ENCODE measurements at places on chromosomes 3 and 15.

DNA sequence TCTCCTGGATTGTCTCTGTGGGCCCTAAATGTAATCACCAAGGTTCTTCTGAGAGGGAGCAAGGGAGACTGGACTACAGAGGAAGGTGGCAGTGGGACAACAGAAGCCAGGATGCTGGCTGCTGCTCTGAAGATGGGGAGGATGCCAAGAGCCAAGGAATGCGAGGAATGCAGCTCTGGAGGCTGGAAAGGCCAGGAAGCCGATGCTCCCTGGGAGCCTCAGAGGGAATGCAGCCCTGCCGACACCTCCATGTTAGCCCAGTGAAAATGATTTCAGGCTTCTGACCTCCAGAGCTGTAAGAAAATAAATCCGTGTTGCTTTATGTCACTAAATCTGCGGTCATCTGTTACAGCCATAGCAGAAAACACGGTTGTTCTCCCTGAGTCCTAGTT is 44.1 kb downstream of the UMPS start:
- DNase-seq, result no peak

GRCh38 chr3:12722226-12722625 is 36.8 kb downstream of the TMEM40 start:
- DNase-seq, result no peak

DNA sequence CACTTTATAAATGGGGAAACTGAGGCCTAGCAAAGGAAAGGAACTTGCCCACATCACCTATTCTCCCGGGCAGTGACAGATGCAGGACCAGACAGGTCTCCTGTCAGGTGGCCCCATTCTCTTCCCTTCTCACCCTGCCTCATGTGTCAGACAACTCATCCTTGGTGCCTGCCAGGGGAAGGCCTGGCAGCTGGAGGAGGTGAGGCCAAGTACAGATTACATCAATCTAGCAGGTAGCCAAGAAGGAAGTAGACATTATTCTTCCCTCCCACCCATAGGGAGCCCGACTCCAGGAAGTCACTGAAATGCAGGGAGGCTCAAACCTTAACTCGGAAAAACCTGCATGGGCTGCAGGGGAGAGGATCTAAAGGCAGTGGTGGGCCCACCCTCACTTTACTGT is 39.6 kb downstream of the DAPK2 start:
- DNase-seq, result no peak

DNA sequence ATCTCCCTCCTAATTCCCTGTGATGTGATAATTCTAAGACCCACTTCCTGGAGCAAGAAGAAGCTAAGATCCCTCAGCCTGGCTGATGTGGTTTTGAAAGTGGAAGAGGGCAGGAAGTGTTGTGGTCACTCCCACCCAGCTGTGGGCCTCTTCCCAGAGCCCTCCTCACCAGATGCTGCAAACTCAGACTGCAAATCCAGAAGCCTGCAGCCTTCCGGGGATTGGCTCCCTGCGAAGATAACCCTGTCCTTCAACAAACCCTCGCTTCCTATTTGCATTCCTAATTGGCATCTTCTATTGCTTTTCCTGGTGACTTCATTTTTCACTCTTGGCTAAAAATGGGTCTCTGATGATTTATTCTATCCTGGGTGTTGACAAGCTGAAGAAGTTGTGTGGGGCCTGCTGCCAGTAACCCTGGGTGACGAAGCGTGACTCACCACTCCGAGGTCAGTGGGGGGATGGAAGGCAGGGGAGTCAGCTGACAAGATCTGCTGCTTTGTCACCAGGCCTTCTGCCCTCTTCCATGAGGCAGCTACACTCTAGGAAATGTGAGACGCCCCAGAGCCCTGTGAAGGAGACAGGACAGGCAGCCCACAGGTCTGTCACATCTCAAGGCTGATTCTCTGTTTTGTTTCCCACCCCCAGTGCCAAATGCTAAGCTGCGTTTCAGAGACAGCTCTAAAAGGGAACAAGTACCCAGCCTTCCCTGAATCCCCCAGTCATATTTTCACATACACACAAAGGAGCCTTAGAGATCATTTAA is 99.7 kb upstream of the LIPC start:
- peak; percentile 88 for DNase-seq

GRCh38 chr3:173993299-173993698 is 595.8 kb downstream of the NLGN1 start:
- no peak for DNase-seq

- no peak for DNase-seq
These were observed at the start of gene UTS2B for GRCh38 chr3:191329654-191330529. UTS2B (minus strand) TSS chr3:191330526; CDS start chr3:191282189, 48,337 bp downstream.

GRCh38 chr3:132596816-132597433 is at the start of gene ACKR4:
ACKR4 (plus strand) TSS chr3:132597270; CDS start chr3:132600398, 3,128 bp downstream.
- no peak for DNase-seq

DNA sequence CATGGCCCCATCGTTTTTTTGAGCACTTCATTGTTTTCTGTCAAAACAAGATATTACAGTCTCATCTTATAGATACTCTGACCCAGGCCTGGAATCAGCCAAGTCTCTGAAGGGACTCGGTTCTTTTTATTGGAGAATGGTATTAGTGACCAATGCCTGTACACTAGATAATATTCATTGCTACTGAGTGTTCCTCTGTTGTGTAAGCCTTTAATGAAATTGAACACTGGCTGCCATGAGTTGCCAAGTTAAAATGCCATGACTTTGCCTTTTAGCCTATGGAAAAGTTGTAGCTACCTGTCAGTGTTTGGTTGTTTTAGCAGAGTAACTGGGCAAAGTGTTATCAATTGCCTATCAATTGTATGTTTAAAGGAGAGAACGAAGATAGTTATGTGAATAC is 134.0 kb downstream of the AKAP13 start:
- DNase-seq, result no peak

DNA sequence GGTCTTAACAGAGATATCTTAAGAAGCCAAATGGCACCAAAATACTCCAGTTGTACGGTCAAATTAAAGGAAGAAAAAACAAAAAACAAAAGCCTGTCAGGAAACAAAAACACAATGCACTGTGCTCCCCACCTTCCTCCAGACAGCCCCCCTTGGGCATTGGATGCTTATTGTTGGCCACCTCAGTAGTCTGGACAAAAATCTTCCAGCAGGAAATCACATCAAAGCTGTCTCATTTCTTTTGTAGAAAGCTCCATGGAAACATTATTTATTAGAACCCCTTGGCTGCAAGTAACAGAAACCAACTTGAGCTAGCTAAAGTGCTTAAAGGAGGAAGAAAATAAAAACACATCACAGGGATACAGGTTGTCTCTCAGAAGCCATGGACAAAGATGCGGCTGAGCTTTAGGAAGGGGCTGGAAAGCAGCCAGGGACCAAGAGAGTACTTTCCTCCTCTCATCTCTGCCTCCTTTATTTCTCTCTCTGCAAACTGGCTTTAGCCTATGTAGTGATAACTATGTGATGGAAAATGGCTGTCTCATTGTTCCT is 651.5 kb upstream of the ADAMTS9 start:
- DNase-seq, result no peak

DNA sequence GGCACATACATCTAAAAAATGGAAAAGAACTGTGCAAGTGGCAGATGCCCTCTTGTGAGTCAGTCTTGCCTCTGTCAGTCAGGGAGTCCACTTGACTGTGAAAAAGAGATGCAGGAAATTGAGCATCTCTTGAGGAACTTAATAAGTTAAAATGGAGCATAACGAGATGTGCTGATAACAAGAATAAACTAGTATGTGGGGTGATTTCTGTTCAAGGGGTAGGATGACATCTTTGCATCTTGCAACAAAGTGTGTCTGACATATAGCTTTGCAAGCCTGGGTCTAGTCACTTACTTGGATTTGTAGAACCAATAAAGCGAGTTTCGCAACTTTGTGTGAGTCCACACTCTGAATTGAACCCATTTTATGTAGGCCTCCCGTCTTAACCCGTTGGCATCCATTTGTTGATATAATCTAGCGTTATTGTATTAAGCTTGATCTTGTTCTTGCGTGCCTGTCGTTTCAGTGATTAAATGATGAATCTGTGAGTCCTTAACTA is 2.2 kb downstream of the USP3 start:
- no peak for DNase-seq

DNA sequence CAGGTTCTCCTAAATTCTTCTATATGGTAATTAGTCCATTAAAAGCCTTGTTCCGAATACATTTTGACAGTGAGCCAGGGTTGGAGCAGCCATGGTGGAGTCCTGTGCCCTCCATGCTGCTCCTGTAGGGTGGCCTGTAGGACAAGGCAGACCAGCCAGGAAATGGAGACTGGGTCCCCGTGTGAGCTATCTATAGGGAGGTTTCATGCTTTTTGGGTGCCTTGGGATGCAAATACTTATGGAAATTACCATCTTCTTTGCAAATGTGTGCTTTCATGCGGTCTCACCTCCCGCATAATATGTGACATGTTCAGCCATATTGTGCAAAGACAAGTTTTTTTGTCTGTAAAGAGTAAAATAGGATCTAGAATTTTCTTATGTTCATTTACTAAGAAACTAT is 58.0 kb upstream of the FURIN start:
- no peak for DNase-seq

GRCh38 chr15:89201465-89202005 is 19.8 kb downstream of the RLBP1 start:
- no peak for DNase-seq

DNA sequence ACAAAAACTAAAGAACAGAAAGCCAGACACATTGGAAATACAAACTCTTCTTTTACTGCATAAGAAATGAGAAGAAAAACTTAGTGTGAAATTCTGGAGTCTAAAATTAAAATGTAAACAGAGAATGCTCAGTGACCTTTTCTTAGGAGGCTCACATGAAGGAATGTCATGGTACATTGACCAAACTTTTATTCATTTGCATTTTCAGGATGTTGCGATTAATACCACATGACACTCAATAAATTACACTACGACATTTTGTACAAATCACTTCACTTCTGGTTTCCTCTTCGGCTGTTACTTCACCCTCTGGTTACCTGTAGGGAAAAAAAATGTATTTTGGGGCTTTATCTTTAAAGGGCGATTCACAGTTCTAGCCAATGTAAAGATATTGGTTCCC is 56.4 kb upstream of the ACTC1 start:
- DNase-seq, result no peak

GRCh38 chr3:88180398-88180999 is 30.7 kb downstream of the C3orf38 start:
- no peak for DNase-seq

- DNase-seq, result no peak
These were observed 30.3 kb downstream of the LINS1 start for GRCh38 chr15:100571592-100572167.

DNA sequence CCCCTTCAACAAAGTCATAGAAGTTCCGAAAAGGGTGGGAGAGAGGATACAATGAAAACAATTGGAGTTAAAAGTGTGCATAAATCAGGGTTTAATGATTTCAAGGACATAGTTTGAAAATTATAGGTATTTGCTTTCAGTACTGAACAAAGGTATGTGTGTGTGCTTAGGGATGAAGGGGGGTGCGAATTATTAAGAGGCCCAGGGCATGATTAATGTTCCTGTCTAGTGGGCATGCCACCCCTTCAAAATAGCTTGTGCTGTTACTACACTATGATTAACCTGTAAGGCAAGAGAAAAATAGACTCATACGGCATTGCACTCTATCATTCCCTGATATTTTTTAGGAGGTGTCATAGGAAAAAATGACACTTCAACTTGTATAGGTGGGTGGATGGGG is 731.6 kb downstream of the NAALADL2 start:
- no peak for DNase-seq

GRCh38 chr15:74327756-74328155 is 39.7 kb downstream of the CYP11A1 start:
- no peak for DNase-seq

DNA sequence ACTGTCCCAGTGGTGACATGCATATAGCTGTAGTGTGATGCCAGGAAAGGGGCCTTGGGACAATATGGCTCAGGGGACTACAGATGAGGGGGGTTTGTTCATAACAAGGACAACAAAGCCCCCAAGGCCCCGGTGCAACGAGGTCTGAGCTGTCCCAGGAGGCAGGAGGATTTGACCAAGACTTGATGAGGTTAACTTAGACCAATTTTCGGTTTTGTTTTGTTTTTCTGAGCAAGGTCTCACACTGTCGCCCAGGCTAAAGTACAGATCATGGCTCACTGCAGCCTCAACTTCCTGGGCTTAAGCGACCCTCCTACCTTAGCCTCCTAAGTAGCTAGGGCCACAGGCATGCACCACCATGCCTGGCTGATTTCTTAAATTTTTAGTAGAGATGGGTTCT is 23.8 kb downstream of the EFCAB12 start:
- DNase-seq, result no peak

GRCh38 chr3:126664591-126665214 is 9.8 kb upstream of the TXNRD3 start:
- no peak for DNase-seq

GRCh38 chr15:60831540-60831939 is 352.6 kb upstream of the ICE2 start:
- no peak for DNase-seq

- DNase-seq, result no peak
These were observed 53.2 kb downstream of the MBNL1 start for GRCh38 chr3:152321955-152322377.

DNA sequence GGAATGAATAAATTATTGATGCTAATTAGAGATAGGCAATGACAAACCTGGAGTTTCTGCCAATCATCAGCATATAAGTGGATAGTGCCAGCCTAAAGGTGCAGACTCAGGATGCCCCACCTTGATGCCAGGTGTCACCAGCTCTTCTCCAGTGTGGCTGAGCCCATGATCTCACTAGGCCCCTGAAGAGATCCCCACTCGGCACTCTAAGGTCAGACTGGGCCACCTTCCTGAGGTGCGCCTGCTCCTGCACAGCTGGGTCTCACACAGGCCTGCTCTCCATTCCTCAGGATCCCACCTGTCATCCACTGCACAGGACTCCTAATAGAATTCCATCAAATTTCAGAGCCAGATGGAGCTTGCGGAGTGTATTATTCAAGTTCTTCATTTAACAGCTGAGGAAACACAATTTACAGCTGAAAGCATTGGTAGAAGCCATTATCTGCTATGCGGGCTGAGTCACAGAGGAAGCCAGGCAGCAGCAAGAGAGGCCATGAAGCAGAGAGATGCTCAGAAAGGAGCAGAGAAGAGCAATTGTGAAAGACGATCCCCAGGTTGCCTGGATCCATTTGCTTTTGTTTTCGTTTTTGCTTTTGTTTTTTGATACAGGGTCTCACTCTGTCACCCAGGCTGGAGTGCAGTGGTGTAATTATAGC is 25.1 kb upstream of the FSTL1 start:
- no peak for DNase-seq

DNA sequence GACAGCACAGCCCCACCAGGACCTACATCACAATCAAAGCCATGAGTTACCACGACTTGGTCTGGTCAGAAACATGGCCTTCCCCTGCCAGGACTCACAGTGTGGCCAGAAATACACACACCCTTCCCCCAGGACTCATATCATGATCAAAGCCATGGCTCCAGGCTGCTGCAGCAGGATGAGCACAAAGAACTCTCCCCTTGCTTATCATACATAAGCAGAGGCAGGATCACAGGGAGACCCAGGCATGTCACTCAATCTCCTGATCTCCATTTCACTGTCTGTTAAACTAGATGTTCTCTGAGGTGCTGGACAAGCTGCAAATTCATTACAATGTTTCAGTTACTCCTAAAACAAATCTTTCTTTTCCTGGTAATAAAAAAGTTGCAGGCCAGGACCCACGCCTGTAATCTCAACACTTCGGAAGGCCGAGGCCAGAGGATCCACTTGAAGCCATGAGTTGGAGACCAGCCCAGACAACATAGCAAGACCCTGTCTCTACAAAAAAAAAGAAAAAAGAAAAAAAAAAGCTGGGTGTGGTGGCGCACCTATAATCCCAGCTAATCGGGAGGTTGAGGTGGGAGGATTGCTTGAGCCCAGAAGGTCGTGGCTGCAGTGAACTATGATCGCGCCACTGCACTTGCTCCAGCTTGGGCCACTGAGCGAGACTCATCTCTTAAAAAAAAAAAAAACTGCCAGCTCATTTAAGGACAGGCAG is 1.2 kb downstream of the PFKFB4 start:
- no peak for DNase-seq

All from activated naive CD4-positive, alpha-beta T cell treated with anti-CD3 and anti-CD28 coated beads, Interleukin-2, amount 50 U/mL, for 16 hours (primary cell).